Thoracic aorta (tissue), 2 donors: ENCODE measurements at places on chromosomes 3 and 15. TPM values are rescaled to one million over a fixed set of nuclear protein-coding genes. Genes with fewer than 3 reads are reported as not detected.

- DNase-seq = no peak
Observed at GRCh38 chr15:68626283-68626682, 47.5 kb downstream of the CORO2B start.

GRCh38 chr3:14541646-14542045, 1.5 kb upstream of the GRIP2 start:
- no peak for DNase-seq

DNA sequence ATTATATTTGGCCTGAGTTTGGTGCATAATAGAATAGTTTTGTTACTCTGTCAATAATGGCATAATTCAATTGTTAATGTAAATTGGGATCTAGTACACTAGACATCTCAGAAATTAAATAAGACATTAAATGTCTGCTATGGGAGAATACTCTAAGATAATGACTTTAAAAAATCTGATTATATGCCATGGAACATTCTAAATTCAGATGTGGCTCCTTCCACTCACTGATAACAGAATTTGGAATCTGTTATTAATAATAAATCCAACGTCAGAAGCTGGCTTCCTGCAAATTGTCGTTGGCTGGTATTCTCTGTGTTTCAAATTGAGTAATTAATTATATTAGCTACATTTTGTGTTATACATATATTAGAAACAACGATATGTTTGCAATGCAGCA, 258.1 kb downstream of the CNTN6 start:
- no peak for DNase-seq

DNA sequence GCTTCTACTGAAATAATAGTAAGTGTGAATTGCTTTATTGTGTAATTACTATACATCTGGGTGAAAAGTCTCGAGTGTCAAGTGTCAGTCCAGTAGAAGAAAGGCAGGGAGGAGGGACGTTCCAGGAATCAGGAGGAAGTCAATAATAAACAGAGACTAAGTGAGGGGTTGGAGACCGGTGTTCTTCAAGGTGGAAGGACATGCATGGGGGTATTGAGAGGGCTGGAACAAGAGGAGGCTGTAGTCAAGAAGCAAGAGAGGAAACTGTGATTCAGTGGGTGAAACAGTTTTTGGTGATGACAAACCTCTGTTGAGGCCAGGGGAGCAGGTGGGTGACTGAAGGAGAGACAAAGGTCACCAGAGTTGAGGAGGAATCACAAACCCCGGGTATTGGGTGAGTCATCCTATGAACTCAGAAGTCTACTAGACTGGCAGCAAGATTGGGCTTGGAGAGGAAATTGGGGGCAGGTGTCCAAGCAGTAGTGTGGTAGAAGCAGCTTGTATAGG, 11.6 kb upstream of the SCAMP5 start:
- no peak for DNase-seq

- no peak for DNase-seq
Observed at GRCh38 chr15:77657634-77658238, 25.0 kb upstream of the LINGO1 start.

GRCh38 chr3:84738086-84738485, 220.7 kb upstream of the CADM2 start:
- no peak for DNase-seq

Gene TASOR
- 45.9 TPM for total RNA-seq

DNA sequence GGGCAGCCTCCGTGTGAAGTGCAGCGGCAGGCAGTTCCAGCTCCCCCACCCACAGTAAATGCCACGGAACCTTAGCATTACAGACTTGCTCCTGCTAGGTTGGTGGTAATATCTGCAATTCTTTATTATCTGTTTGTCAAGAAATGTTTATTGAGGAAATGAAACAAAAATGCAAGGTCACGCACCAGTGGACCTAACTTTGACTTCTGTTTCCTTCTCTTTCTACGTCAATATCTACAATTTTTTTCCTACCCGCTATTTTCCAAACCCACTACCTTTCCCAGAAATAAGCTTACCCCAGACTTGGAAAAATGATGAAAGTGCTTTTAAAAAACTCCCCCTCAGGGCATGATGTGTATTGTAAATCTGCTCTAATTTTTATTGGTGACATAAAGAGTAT, 18.9 kb downstream of the ILDR1 start:
- DNase-seq = no peak

Gene GRIP2
- total RNA-seq = 4.2 TPM

DNA sequence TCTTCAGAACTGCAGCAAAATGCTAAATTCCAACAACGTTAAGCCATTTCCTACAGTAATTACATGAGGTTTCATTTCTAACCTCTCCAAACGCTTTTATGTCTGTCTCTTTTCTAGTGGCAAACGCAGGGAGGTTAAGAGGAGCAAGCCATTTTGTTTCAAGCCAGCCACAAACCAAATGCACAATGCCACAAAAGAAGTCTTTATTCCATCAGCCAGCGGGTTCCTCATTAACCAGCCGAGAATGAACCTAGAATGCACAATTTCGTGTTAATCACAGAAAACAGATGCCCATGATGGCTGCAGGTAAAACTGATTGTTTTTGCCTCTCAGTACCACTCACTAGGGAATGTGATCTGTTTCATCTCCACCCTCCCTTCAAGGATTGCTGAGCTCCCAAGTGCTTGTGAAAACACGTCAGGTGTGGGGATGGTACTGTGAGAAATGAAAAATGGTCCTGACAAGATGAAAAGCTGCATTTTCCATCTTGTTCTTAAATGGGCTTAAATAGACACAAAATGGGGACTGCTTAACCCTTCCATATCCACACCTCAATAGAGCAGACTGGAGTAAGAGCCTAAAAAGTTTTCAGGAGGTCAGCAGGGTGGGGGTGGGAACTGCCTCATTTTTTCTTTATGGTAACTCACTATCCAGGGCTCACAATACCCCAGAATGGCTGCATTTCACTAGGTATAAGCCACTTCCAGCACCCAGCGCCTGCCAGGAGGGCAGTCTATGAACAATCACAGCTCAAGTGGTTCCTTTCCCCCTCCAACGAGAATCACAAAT, 277.1 kb downstream of the MAGI1 start:
- DNase-seq = no peak

DNA sequence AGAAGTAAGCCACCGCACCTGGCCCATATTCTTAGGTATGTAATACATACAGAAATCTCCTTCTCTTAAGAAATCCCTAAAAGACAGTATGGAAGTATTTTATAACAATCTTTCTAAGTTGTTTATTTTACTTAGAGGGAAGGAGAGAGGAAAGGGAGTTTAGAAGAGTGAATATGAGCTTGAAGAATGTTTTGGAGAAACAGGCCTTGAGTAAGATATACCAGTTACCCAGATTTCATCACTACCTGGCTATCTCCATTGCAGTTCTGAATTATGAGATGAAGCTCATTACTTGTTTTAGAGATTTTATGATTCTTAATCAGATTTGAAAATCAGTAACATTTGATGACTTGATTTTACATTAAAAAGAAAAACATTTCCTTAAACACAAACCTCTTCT, 71.9 kb downstream of the DCUN1D1 start:
- DNase-seq = no peak

Gene ZNF80
- total RNA-seq = not detected

Gene KLHL6
- 6.6 TPM for total RNA-seq

- no peak for DNase-seq
Observed at GRCh38 chr3:187740421-187741399, 4.6 kb downstream of the BCL6 start.

DNA sequence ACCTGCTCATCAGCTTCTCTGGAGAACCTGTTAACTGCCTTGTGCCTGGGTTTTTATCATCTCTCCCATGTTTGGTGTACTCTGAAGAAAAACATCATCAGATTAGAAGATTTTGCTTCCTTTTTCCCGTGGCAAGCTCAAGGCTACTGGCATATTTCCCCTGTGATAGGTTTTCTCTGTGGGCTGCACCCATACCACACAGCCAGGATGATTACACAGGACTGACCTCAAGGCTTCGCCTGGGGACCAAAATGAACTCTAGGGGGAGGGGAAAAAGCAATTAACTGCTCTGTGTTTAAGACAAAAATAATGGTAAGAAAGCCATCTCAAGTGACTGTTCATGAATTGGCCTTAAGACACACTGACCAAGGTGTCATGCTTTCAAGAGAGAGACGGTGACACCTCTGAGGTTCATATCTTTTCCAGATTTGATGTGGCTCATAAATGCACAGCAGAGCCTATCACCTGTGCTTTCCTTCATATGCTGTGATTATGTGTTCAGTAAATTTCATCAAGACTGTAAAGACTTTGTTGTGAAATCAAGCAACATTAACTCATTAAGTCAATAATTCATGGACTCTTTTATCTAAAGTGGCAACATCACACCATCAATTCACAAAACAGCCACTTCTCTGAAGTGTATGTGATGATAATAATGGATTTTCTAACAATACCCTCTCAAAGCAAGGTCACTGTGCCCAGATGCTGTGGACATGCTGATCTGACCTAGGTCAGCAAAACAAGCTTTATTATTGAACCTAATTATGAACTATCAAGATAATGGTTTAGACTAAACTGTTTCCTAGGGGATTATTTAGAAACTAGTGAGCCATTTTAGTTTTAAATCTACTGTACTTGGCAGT, 427.9 kb downstream of the WDR72 start:
- DNase-seq = no peak

Gene SNAPC5
- 30.3 TPM for total RNA-seq

- no peak for DNase-seq
Observed at GRCh38 chr3:126364731-126365301, 7.6 kb upstream of the KLF15 start.

Gene RASA2
- total RNA-seq = 15.4 TPM

Gene GPR15
- total RNA-seq = not detected

GRCh38 chr15:63296195-63296594, 18.8 kb downstream of the APH1B start:
- DNase-seq = no peak

Gene UMPS
- 29.6 TPM for total RNA-seq

GRCh38 chr3:188956839-188957489, 214.8 kb upstream of the TPRG1 start:
- no peak for DNase-seq

DNA sequence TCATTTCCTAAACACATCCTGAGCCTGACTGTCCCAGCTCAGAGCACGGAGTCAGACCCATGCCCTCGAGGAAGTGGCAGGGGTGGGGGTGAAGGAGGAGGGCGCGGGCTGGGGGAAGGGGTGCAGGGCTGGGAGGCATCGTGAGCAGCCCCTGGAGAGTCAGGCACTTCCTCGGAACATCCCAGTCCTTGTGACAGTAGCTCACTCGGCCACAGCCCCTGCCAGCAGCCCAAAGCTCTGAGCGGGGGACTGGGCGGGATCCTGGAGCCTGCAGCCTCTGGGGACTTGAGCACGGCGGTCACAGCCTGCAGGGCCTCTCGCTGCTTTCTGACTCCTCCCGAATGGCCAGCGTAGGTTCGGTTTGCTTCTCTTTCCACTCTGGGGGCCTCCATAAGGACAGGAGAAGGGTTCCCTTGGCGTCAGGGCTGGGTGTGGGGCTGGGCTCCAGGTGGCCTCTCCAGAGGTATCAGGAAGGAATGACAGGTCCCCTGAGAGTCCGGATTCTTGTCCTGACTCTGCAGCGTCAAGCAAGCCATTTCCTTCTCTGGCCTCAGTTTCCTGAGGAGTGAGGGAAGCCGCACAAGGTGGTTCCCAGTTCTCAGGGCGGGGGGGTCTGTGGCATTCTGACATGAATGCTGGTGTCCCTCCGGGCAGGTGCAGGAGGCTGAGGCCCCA, 20.9 kb downstream of the PSTPIP1 start:
- no peak for DNase-seq

DNA sequence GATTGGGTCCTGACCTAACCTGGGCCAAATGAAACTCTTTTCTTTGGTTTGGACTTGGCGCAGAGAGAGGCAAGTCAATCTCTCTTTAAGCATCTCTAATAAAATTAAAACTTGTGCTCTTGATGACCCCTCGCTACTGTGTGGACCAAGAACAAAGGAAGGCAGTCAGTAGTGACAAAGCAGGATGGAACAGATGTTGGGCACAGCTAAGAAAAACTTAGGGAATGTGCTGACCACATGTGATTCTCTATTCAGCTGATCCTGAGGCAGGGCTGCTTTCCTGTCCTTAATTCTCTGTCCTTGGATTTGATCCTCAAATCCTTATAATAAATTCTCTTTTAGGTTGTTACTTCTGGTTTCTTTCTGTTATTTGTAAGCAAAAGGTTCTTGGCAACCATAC, 259.9 kb downstream of the ZIC1 start:
- DNase-seq = no peak

GRCh38 chr3:196931828-196932587, 10.3 kb downstream of the NCBP2 start:
- DNase-seq = no peak

GRCh38 chr3:55452886-55453285, 34.2 kb downstream of the WNT5A start:
- DNase-seq = no peak

GRCh38 chr3:42179110-42179725, 86.8 kb downstream of the CCK start:
- DNase-seq = peak; percentile 8

- no peak for DNase-seq
Observed at GRCh38 chr3:106184540-106185457, 316.0 kb upstream of the CBLB start.

DNA sequence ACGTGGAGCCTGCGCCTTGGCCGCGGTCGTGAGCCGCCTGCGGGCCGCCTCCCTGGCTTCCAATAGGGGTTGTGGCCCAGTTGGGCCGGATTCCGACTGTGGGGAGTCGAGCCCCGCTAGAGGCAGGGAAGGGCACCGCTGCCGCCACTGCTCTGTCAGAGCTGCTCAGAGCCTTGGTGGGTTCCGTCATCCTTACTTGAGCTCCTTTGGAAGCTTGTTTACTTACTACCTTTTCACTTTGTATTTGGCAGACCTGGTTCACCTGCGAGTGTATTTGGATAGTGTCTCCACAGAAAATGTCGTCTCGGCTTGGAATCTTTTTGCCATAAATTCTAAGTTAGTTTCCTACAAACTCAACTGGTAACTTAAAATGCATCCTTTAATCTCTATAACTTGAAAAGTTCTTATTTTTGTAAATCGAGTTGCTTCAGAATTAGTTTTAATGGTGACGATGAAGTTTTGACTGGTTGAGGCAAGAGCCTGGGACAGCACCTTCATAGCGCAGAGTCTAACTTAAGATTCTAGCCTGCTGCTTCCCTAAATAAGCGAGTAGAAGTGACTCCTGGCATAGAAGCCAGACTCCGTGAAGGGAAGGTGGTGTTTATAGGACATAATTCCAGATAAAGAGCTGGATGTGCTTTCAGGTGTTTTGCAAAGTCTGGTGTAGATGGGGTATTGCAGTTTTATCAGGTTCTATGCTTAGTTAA, 800 bp downstream of the DAG1 start:
- no peak for DNase-seq

Gene SCG3
- total RNA-seq = not detected

Gene FAM81A
- total RNA-seq = 0.14 TPM

GRCh38 chr3:156761713-156762451, 64.3 kb upstream of the LEKR1 start:
- no peak for DNase-seq

Gene GOLGA8J
- 1.2 TPM for total RNA-seq

DNA sequence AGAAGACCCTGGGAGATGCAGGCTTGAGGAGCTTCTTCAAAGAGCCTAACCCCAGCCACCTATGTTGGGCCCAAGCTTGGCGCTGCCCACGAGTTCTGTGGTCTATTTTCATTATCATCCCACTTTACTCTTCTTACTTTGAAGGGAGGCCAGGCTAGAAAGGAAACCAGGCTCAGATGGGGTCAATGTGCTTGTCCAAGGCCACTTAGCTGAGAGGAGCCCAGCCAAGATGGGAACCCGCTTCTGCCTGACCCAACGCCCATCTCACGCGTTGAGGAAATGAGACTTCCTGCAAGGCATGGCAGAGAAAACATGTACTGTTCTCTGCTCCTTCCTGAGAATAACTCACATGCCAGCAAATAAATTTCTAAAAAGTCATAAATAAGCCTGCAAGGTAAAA, 486.3 kb upstream of the PROK2 start:
- DNase-seq = no peak
